ENCODE measurements at places on chromosomes 7 and 10.
A peak's percentile ranks its signal among the peaks of the same experiment; 100 is the strongest.

DNA sequence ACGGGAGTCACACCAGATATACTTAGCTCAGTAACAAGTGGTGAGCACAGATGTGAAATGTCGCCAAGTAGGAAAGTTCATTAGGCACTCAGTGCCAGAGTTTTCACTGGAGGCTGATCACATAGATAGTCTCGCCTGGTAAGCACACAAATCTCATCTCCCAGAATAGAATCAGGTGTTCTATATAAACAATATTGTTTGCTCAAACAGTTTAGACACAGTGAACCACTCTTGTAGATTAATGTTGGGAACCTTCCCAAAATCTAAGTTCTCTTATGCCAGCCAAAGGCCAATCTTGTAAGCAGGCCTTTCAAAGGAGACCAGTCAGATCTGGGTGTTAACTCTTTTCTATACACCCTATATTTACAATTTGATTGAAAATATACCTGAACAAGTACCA lies 716.5 kb upstream of the GRM3 start:
- no peak for DNase-seq

DNA sequence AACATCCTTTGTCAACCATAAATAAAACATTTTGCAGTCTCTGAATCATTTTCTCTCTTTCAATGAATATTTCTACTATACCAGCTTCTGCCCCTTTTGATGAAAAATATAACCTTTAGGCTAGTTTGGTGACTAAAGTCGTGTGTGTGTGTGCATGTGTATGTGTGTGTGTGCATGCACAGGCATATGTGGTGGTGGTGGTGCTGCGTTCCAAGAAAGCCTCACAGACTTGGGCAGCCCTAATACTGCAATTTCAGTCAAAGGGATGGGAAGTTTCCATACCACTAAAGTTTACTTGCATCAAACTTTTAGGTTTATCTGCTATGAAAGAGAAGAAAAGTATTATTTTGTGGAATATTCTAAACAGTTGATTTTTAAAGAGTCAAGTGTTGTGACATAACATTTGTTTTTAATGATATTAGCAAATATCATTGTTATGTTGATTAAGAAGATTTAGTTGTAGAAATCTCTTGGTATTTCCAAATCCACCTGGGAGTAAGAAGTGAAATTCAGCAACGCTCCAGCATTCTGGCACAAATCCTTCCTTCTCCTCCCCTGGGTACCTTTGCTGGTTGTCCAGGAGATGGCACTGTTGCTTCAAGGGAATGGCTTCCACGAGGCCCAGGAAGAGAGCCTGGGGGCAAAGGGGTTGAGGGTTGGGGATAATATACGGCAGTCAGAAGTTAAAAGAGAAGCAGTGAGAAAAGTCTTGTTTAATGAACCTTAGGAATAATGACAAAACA lies 41.5 kb downstream of the ASB4 start:
- DNase-seq = peak; percentile 76

GRCh38 chr10:115826396-115826795 lies 446.6 kb downstream of the GFRA1 start:
- DNase-seq = no peak

GRCh38 chr10:24606021-24606420 lies 117.7 kb downstream of the ARHGAP21 start:
- DNase-seq = no peak

- no peak for DNase-seq
These were observed 119.0 kb downstream of the LMBR1 start for GRCh38 chr7:156773966-156774365.

- peak; percentile 5 for DNase-seq
These were observed 38.4 kb downstream of the RHOBTB1 start for GRCh38 chr10:60905580-60905979.

DNA sequence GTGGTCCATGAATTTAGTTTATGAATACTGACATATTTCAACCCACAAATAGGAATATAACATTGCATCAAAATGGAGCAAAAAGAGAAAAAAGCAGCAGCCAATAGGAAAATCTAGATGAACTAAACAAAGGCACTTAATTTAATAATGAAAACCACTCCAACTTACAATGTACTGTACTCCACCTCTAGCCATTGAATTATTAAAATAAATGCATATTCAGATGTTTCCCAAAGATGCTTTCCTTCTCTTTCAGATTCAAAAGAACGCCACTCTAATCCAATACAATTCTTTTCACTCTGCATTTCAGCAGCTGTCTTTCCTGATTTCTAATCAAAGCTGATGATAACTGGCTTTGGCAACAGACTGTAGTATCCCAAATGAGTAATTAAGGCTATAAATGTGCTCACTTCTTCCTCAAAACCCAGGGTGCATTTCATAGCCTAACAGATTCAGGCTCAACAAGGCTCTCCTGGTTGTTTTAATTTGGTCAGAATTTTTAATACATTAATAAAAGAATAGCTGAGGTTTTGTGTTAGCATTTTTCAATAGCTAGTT lies 577.1 kb downstream of the PARD3 start:
- no peak for DNase-seq

- DNase-seq = no peak
These were observed 7.9 kb upstream of the PLEKHS1 start for GRCh38 chr10:113743594-113743993.

GRCh38 chr10:71747551-71748523 lies 25.5 kb downstream of the VSIR start:
- DNase-seq = peak; percentile 67

DNA sequence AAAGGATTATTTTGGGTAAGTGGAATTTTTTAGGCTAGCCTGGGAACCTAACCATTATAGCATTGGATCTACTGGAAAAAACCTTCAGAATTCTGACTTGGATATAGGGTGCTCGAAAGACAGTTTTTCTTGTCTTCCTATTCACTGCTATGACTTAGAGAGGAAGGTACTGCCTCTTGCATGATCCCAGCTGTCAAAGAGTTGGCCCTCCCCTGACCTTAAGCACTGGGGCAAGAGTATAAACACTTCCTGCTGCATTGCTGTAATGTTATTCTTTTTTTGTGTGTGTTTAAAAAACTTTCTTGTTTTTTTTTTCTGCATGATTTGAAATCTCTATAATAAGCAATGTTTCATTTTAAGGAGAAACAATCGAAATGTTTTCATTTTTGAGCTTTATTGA lies 113.0 kb downstream of the LRMDA start:
- DNase-seq = no peak

GRCh38 chr10:80411267-80411668 lies 2.9 kb downstream of the PRXL2A start:
- DNase-seq = peak; percentile 95

- peak; percentile 73 for DNase-seq
These were observed 15.0 kb upstream of the GFRA1 start for GRCh38 chr10:116287906-116288501.

- no peak for DNase-seq
These were observed 49.0 kb upstream of the NPS start for GRCh38 chr10:127500127-127500526.

- no peak for DNase-seq
These were observed 1.2 kb upstream of the INPP5A start for GRCh38 chr10:132536241-132536876.

GRCh38 chr7:138980563-138981291 lies 462 bp downstream of the KIAA1549 start:
- DNase-seq = peak; percentile 39

DNA sequence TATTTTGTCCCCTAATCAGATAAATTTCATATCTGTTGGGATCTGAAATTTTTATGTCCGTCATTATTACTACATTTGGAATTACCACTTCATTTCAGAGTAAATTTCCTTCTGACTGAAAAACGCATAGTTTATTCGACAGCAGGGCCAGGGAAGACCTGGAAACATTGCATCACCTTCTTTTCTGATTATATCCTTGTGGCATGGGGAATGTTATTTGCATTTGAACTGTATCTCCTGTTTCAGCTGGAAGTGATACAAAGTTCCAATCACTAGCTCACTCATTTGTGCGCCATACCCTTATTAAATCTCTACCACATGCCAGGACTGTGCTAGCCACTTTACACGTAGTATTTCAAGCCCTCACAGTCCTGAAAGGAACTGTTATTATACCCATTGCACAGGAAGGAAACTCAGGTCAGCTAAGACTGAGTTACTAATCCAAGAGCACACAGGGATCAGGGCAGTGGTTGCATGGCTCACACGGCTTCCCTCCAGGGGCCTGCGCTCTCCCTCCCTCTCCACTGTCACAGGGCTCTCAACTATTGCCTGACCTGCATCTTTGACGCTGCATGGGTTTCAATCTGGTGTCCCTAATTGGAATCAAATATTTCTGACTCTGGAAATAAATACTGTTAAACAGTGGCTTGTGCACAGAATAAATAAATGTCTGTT lies 84.4 kb upstream of the NANOS1 start:
- DNase-seq = no peak

GRCh38 chr7:39633563-39634477 lies 10.4 kb downstream of the RALA start:
- no peak for DNase-seq

DNA sequence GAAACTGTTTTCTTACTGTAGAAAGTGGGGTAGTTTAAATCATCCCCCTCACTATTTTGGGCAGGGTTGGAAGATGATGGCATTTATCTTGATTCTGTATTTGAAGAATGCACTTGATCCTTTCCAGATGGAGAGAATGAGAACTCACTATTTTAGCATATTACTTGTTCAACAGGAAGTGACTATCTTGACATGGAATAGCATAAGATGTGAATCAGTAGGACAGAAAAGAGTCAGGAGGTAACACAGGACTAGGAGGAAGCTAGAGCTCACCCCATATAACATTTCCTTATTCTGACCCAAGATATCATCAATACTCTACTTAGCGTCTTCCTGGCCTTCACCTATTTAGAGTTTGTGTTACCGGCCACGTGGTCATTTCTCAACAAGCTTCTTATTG lies 400.2 kb downstream of the PHTF2 start:
- DNase-seq = no peak

- DNase-seq = no peak
These were observed 7.0 kb downstream of the ANKMY2 start for GRCh38 chr7:16638282-16639280.

- no peak for DNase-seq
These were observed 37.0 kb downstream of the VWA2 start for GRCh38 chr10:114276066-114276465.

DNA sequence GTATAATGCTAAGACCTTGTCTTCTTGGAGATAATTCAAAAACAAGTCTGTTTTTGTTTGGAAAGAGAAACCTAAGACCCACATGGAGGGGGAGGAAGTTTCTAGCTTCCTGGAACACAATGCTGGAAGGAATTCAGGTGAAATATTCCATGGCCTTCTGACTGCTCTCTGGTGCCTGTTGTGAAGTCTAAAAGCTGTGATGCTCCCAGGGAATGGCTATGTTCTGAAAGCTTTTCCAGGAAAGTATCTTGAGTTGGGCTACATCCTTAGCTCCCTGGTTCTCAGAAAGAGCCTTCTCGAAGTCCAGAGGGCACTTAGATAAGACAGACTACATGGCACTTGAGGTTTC lies 12.5 kb upstream of the PFKP start:
- peak; percentile 61 for DNase-seq

GRCh38 chr10:61998937-61999336 lies 97.4 kb downstream of the ARID5B start:
- no peak for DNase-seq

DNA sequence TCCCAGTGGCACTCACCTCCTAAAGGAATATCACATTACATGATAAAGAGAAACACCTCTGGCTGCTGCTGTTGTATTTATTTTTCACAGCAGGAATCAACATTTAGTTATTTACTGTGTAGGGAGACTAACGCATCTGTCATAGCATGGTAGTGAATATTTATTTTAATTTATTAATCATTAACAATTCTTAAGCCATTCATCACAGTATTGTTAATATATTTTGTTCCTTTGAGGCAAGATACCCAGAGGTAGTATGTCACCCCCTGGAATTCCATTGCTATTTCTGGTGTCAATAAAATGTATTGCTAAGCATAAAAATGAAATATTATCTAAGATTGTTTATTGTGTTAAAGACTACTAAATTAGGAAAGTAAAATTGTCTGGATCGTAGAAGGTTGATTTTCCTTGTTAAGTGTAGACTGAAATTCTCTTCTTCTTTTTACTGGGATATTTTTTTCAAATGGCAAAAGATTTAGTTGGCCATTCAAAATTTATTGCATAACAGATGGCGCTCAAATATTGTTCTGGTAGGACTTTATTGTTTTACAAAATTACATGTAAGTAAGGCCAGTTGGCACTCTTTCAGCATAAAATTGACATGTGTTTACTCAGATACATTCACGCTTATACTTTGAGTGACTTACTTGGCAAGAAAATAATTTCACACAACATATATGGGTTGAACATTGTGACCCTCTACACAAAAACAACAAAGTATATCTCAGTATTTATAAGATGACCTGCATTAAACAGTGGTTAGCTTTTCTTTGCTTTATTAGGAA lies 1358.7 kb upstream of the SORCS1 start:
- no peak for DNase-seq

GRCh38 chr10:958856-959255 lies 27.4 kb upstream of the LARP4B start:
- no peak for DNase-seq

GRCh38 chr7:99449326-99449725 lies 10.6 kb downstream of the CPSF4 start:
- no peak for DNase-seq

GRCh38 chr10:31745612-31746376 lies 182.8 kb downstream of the ARHGAP12 start:
- peak; percentile 90 for DNase-seq

DNA sequence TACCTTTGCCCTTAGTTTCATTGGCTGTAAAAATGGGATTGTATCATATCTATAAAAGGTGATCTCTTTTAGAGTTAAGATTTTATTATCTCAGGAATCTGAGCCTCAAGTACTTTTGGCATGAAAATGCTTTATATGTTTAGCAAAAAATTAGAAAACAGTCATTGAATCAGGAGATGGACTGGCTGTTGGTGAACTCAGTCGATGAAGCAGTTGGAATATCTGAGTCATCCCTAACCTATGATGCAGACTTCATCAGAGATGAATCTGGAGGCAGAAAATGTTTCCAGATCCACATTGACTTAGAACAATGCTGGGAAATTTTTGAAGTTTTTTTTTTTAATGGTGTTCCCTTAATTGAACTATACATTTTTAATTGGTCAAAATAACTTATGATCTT lies 228.5 kb downstream of the SLC25A13 start:
- DNase-seq = peak; percentile 86

DNA sequence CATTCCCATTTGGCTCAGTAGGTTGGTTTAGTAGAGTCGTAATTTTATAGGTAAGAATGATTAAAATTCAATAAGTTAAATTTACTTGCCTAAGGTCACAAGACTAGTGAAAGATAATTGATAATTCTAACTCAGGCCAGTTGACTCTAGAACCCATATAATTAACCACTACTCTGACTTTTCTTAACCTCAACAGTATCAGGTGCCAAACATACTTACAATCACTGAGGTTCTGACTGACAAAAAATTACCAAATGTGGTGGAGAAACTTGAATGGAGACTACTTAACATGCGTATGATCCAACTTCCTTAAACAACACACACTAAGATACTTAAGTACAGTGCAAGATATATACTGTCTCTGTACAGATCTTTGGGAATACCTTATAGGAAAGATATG lies 667.3 kb upstream of the SORCS1 start:
- DNase-seq = no peak

DNA sequence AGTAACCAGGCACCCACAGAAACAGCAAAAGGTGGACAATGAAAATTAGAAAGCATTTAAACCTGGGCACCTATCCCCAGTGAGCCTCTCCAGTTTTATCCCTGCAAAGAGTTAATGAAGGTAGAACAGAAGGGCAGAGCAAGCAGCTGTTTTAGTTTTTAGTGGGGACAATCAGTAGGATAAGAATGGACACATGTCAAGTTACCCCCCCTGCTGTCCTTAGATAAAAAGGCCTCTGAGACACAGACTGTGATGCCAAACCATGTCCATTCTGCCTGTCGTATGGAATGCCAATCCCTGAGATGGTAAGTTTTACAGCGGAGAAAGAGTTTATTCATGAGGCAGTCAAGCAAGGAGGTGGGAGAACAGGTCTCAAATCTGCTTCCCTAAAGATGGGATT lies 162.6 kb upstream of the AGR3 start:
- DNase-seq = peak; percentile 26

Measured in dermis blood vessel endothelial cell (primary cell).